ENCODE measurements at places on chromosomes 7 and 10.

- no peak for DNase-seq
These were observed 34.4 kb downstream of the PRF1 start for GRCh38 chr10:70568113-70568512.

- DNase-seq: no peak
These were observed 42.6 kb downstream of the CLEC2L start for GRCh38 chr7:139566075-139566474.

GRCh38 chr7:13945670-13946069, 43.8 kb downstream of the ETV1 start:
- DNase-seq: no peak

DNA sequence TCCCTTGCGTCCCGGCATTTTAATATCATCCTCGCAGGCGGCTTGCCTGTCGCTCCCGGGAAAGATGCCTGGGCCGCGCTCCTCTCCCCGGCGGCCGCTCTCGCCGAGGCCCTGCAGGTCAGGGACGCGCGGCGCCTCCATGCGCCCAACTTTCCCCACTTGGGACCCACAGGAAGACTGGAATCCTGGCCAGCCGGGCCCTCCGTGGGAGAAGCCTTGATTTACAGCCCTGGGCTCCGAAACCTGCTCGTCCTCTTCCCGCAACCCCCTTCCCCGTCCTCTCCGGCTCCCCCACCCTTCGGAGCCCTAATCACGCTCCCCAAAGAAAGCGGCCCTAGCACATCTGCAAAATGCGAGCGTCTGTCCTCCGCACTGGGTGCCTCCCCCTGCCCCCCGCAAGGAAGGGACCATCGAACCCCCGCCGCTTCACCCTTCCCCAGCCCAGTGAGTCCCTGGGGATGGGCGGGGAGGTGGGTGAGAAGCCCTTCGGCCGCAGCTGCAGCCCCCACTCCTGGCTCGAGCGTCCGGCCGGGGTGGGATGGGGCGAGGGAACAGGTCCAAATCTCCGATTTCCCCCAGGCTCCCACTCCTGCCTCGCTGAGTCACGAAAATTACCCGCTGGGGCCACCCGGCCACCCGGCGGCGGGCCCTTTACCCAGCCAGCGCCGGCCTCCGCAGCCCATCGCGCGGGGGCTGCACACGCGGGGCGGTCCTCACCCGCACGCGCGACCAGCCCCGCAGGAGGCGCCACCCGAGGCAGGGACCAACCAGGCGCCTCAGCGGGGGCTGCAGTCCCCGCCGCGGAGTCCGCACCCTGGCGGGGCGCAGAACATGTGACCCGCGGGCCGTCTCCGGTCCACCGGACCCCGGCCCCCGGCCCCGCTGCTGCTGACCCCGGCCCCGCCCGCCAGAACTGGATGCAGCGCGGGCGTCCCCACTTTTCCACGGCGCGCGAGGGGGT, 695 bp downstream of the HSPA12A start:
- no peak for DNase-seq

- DNase-seq: no peak
These were observed 86.4 kb downstream of the PRPF18 start for GRCh38 chr10:13673156-13673555.

DNA sequence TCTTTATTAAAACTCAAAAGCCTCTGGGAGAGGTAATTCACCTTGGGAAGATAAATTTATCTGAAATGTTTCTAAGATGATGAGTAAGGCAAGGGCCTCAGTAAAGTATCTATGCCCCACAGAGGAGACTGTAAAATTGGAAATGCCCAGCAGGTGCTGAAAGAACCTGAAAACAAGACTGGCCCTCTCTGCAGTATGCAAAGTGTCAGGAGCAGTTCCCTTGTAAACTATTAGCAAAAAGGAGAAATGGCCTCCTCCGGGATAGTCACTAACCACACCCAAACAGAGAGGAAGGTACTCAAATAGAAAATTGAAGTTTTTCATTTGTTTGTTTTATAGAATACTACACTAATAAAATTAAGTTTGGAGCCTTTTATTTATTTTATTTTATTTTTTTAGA, 81.2 kb downstream of the FZD1 start:
- DNase-seq: no peak

DNA sequence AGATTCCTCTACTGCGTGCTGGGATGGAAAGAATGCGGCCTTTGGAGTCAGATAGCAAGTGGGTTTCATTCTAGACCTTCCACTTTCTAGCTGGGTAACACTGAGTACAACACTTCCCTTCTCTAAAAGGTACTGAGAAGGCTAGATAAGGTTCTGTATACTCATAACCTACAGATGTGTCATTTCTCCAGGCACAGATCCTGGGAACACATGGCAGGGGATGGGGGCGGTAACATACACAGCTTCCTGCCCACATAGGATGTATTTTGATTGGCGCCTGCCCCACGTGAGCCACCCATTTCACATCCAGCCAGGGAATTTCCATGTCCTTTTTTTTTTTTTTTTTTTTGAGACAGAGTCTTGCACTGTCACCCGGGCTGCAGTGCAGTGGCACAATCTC, 31.8 kb downstream of the KLRG2 start:
- DNase-seq: no peak

GRCh38 chr7:1704811-1705738, 35.0 kb downstream of the ELFN1 start:
- DNase-seq: no peak

- no peak for DNase-seq
These were observed 30.1 kb upstream of the ZNRF2 start for GRCh38 chr7:30254248-30254647.

- DNase-seq: no peak
These were observed 61.2 kb downstream of the COL28A1 start for GRCh38 chr7:7474436-7474835.

DNA sequence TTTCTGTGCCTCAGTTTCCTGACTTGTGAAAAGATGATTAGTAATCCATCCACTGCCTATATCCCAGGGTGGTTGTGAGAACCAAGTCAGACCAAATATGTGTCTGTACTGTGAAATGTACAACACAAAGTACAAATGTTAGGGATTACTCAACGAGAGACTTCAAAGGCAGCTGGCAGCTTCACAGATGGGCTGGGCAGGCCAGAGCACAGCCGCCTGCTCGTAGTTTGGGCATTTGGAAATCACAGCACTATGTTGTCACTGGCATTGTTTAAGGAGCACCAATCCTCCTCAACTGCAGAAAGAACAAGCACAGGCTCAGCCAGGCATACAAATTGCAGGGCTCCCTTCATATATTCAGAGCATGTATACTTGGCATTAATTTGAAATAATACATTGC, 64.5 kb upstream of the C10orf90 start:
- DNase-seq: no peak

DNA sequence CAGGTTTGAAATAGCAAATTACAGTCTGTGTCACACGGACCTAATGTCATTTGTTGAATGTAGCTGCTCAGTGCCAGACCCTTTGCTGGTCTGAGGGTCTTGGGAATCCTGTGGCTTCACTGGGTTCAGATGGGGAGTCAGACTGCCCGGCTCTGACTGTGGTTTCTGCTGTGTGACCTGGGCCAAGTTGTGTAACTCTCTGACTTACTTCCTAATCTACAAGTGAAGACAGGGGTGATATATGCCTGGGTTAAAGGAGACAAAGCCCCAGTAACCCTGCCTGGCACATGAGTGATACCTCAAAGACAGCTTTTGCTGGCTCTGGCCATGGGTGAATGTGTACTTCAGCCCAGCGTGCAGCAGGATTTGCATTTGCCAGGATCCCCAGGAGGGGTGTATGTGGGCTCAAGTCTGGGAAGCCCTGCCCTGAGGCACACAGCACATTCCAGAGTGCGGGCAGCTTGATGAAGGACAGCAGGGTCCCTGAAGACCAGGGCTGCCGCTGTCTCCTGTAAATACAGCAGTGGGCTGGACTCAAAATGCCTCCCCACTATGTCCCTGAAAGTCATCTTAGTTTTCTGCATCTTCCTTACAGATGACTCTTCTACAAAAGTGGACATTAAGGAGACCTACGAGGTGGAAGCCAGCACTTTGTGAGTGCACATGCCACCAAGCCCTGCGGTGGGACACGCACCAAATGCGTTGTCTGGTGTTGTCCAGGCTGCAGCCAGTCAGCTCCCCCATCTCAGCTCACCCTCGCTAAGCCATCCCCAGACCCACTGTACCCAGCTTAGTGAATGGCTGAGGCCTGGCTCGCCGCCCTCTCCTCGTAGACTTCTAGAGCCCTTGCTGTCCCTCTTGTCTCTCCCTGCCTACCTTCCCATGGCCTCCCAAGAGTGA, 16.4 kb downstream of the NACAD start:
- DNase-seq: no peak

DNA sequence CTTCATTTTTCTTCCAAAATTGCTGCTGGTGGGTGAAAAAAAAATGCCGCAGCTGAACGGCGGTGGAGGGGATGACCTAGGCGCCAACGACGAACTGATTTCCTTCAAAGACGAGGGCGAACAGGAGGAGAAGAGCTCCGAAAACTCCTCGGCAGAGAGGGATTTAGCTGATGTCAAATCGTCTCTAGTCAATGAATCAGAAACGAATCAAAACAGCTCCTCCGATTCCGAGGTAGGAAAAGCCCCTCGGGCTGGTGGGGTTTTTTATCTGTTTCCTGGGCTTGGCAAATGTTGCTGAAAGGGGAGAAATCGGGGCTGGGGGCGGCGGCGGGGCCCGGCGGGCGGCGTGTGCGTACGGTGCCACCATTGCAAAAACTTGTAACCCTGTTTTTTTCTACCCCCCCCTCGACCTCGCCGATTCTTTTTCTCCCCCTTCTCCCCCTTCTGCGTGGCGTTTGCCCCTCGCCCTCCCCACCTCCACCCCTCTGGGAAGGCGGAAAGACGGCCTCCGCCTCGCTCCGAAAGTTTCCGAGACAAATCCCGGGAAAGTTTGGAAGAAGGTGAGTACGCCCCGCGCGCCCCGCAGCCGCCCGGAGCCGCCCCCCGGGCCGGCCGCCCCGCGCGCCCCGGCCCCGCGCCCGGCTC, 789 bp downstream of the TCF7L2 start:
- no peak for DNase-seq

- DNase-seq: no peak
These were observed 170.8 kb upstream of the BET1 start for GRCh38 chr7:94174956-94175355.

DNA sequence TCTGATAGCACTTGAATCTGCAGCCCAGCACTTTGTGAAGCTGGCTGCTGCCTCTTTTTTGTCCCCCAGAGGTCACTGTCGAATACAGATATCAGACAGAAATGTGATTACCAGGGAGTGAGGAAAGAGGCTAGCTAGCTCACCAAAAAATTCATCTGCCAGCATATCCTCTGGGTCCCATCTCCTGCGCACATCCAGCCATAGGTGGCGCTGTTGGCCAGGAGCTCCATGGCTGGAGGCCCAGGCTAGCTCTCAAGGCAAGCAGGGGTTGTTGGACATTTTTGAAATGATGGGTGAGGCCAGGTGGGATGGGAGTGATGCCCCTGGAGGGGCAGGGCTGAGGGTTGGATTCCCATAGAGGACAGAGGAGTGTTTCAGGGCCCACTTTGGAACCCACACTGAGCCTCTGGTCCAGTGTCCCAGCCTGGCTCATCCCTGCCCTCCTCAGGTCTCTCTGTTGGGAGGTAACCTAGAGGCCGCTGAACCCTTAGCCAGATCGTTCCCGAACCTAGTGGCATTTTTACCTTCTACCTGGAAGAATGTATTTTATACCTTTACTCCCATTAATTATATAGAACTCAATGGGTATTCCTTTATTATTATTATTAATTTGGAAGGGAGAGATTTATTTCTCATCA, 14.8 kb downstream of the DPCD start:
- peak; percentile 52 for DNase-seq

DNA sequence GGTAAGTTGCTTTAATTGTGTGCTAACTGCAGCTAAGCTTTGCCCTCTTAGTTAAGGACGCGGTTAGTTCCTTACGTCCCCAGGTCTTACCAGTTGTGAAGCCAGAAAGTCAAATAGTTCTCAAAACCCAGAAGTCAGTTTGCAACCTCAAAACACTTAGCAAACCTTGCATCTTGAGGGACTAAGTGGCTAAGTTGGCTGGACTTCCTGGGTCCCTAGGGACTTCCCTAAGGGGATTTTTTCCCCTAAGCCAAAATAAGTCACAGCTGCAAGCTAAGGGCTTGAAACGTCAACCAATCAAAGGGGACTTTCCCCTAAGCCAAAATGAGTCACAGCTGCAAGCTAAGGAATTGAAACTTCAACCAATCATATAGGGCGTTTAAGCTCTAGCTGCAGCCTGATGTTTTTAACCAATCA, 36.2 kb upstream of the HECW1 start:
- no peak for DNase-seq

DNA sequence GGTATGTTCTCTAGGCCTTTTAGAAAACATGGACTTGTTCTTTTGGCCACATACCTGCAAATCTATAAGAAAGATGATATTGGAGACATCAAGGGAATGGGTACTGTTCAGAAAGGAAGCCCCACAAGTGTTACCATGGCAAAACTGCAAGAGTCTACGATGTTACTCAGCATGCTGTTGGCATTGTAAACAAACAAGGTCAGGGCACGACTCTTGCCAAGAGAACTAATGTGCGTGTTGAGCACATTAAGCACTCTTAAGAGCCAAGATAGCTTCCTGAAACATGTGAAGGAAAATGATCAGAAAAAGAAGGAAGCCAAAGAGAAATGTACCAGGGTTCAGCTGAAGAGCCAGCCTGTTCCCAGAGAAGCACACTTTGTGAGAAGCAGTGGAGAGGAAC, 37.1 kb downstream of the SDK1 start:
- DNase-seq: no peak

GRCh38 chr7:112726076-112726475, 64.1 kb downstream of the TMEM168 start:
- DNase-seq: no peak

- no peak for DNase-seq
These were observed 87.1 kb downstream of the FZD1 start for GRCh38 chr7:91351374-91351773.

GRCh38 chr7:94109556-94109955, 105.4 kb upstream of the BET1 start:
- DNase-seq: no peak

- no peak for DNase-seq
These were observed 12.4 kb upstream of the MTERF1 start for GRCh38 chr7:91892821-91893340.

DNA sequence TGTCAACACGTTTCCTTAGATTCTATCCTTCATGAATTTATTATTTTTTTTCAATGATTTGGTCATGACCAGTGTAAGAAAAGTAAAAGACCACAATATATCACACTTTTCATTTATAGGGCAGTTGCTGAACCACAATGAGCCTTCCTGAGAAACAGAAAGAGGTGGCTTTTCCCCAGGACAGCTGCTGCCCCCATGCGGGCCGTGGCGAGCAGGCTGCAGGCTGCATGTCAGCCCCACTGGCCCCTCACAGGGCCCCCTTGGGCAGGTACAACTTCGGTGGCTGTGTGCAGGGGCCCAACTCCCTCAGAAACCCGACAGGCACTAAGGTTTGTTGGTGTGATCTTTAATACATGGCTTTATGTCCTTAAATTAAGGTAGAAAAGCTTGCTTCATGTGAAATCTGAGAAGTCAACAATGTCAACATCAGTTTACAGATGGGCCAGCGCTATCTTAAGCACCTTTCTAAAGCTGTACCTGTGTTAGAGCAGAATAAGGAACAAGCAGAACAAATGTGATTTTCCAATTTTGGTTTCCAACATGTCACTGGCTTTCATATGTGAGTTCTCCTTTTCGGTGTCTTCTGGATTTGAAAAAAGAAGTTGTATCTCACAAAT, 10.6 kb downstream of the BEND7 start:
- DNase-seq: no peak

- no peak for DNase-seq
These were observed 1.9 kb upstream of the STX1A start for GRCh38 chr7:73721377-73721817.
